ENCODE measurements at places on chromosomes 2 and 18.
A peak's percentile ranks its signal among the peaks of the same experiment; 100 is the strongest.

GRCh38 chr2:170813611-170814532, 2.8 kb upstream of the GAD1 start:
- no peak for DNase-seq

- DNase-seq, result no peak
Measured at GRCh38 chr18:7458884-7459283, 108.2 kb upstream of the PTPRM start.

- no peak for DNase-seq
Measured at GRCh38 chr2:28378679-28379584, 13.7 kb upstream of the FOSL2 start.

DNA sequence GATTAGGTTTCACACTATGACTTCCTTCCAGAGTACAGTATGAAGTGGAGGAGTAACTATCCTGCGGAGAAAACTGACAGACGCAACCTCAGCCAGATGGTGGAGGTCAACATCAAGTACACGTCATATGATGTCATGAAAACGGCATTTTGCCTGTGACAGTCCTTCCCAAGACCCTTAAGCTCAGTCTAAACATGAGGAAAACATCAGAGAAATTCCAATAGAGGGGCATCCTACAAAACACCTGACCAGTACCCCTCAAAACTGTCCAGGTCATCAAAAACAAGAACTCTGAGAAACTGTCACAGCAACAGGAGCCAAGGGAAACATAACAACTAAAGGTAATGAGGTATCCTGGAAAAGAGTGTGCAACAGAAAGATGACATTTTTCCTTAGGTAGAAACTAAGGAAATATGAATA, 1.7 kb downstream of the RNU4ATAC start:
- DNase-seq, result no peak

DNA sequence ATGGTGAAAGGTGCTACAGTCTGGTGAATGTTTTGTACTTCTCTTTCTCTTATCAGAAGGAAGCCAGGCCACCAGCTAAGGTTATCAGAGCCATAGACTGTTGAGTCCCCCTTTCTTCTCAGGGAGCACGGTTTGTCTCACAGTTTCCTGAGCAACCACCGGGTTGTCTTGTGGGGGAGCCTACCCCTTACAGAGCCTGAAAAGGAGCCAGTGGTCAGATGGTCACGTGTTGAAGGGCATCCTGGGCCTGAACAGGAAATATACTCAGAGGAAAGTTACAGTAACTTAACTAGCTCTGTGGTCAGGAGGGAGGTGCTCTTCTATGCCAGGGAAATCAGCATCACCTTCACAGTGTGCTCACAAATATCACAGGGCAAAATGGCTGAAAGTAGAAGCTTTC, 11.6 kb downstream of the CD28 start:
- DNase-seq, result peak; percentile 46

DNA sequence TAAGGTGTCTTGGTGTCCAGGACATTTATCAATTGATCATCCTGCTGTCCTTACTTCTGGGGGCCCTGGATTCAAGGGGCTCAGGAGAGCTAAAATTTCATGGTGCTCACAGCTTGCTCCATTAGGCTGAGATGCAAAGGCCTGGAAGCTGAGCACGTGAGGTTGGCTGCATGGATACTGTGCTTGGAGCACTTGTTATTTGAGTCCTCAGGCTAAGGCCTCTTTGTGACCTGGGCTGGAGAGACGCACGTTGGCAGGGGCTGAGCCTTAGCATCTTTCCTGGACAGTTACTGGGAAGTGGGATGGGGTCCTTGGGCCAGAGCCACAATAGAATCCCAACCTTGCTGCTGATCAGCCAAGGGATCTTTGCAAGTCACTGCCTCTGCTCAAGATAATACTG, 151.2 kb upstream of the HS6ST1 start:
- no peak for DNase-seq

GRCh38 chr2:215611609-215612386, 175.9 kb upstream of the FN1 start:
- no peak for DNase-seq

DNA sequence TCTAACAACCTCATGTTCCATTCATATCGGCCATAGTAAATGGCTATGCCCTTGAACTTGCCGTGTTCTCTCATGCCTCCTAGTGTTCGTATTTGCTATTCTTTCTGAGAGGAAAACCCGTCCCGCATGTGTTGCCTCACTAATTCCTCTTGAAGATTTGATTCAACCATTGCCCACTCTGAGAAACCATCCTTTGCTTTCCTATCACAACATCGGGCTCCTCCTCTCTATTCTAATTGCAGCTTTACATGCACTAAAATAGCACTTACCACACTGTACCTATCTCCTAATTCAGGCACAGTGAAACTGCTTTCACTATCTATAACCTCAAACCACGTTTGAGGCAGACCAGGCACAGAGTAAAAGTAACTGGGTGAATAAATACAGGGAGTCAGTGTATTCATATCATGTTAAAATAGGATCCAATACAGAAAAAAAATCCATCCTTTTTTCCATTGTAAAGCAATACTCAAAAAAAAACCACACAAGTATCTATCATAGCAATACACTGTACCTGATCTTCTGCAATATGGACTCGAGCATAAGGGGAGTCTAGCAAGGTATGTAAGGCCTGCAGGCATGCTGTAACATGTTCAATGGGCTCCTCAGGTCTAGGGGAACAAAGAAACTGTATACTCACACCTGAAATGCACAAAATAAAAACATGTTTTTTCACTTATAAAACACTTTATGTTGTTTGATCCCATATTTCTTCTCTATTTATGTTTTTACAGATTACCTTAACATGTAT, 39.0 kb upstream of the STRN start:
- DNase-seq, result no peak

- no peak for DNase-seq
Measured at GRCh38 chr2:148135705-148136104, 114.8 kb downstream of the MBD5 start.

- DNase-seq, result no peak
Measured at GRCh38 chr2:105323111-105323510, 6.4 kb downstream of the TGFBRAP1 start.

DNA sequence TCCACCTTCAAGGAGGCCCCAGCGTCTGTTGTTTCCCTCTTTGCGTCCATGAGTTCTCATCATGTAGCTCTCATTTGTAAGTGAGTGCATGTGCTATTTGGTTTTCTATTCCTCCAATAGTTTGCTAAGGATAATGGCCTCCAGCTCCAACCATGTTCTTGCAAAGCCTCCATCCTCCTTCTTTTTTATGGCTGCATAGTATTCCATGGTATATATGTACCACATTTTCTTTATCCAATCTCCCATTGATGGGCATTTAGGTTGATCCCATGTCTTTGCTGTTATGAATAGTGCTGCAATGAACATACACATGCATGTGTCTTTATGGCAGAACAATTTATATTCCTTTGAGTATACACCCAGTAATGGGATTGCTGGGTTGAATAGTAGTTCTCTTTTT, 73.0 kb upstream of the NFU1 start:
- no peak for DNase-seq

DNA sequence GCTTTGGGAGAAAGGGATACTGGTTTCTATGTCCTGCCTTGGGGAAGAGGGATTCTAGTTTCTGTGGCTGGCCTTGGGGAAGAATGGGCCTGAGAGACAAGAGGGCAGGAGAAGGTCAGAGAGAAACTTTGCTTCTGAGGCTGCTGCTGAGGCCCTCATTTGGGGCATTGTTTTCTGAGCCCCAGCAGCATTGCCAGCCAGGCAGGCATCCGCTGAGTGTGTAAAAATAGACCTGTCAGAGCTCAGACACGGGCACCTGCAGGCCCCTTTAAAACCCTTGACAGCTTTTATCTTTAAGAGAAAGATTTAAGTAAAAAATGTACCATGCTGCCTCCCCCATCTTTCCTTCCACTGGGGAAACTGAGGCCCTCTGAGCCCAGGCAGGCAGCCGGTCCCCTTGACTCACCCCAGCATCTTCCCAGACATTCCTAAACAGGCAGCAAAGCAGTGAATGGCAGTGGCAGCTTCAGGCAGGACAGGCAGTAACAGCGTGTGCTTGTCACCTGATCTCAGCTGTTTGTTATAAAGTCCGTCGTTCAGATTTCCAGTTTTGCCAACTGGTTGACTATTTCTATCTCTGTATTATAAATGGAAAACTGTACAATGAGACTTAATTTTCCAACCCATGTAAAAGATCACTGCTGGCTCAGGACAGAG, 27.6 kb downstream of the MLPH start:
- DNase-seq, result no peak

DNA sequence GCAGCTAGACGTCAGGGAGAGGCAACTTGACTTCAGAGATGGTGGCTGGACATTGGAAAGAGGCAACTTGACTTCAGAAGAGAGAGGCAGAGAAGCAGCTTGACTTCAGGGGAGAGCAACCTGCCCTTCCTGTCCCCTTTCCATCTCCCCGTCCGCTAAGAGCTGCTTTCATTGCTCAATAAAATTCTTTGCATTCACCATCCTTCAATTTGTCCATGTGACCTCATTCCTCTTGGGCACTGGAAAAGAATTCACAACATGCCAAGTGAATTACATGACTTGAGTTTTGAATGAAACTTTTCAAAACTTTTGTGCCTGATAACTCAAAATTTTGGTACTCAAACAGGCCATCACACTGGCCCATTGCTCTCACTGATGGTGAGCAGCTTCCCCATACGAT, 158.9 kb downstream of the DPP4 start:
- no peak for DNase-seq

DNA sequence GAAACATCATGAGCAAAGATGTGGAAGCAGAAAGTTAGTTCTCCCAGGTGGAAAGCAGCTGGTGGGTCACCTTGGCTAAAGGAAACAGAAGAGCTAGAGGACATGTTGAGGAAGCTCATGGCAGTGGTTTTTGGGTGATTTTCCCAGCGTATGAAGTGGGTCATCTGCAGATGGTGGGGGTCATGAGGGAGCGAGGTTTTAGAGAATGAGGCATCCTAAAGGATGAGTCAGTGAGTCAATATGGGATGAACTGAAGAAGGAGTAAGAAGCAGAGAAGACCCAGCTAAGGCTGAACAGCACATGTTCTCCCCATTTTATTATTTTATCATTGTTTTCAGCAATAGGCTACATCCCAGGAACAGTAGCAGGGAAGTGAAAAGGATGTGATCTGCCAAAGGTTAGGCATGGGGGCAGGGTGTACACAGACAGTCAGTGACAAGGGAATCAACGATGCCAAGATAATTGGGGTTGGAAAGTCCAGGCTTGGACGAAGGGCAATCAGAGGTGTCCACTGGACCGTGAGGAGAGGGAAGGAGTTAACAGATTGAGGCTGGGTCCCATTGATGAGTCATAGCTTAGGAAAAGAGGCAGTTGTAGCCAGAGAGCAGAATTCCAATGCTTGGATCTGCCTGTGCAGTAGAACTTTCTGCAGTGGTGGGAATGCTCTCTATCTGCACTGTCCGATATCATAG, 289.3 kb upstream of the RAB12 start:
- DNase-seq, result no peak

DNA sequence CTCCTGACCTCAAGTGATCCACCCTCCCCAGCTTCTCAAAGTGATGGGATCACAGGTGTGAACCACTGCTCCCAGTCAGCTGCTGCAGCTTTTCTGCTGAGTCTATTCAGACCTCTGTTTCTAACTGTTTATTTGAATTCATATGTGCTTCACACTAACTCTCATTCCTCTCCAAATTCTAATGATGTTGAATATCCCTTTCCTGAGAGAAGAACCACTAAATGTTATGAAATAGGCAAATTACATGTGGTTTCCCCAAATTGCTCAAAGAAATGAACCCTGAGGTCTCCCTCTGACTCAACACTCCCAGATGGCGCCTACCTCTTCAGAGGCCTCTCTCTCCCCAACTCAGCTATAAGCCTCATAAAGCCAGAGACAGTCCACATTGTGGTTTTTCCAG, 98.6 kb downstream of the IRS1 start:
- no peak for DNase-seq

DNA sequence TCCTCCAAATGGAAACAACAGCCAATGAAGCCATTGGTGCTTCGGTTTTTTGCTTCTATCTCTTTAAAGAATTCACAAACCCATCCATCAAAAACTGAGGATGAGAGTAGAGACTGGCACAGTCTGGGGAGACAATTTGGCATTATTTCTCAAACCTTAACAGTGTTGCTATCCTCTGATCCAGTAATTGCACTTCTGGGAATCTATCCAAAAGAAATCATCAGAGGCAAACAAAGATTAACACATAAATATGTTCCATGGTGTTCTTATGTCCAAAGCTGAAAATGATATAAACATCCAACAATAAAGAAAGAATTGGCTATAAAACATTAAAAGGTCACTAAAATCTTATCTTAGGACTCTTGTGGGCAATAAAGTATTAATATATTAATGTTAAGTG, 35.1 kb downstream of the REEP1 start:
- DNase-seq, result no peak

DNA sequence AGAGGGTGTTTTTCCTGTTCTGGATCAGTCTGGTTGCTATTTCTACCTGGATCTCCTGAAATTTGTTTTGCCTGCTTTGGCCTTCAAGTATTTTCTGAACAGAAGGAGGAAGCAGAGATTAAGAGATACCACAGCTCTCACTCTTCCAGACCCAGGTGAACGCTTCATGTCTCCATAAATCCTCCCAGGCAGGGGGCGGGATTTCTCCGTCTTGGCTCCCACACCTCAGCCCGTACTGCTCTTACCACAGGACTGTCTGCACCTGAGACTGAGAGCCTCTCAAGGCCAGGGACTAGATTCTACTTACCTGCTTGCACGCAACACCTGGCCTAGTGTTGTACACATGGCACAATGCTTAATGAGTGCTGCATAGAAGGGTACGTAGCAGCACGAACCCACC, 59.9 kb upstream of the LRPPRC start:
- DNase-seq, result no peak

- no peak for DNase-seq
Measured at GRCh38 chr2:38380397-38381130, 3.5 kb upstream of the ATL2 start.

DNA sequence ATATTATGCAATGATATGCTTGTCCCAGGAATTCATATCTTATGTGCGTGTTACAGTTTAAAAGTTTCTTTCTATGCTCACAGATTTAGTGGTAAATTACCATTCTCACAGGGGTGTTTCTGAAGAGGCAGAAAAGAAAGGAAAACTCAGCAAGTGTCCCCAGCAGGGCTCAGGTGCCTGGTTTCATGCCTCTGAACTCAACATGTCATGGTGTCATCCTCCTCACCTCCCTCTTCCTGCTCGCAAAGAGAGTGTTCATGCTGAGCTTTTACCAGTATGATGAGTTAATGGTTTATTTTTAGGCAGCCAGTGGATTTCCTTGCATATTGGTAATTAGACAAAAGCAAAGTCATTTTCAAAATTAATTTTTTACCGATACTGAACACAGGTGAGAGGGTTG, 492.9 kb upstream of the ZEB2 start:
- DNase-seq, result no peak

DNA sequence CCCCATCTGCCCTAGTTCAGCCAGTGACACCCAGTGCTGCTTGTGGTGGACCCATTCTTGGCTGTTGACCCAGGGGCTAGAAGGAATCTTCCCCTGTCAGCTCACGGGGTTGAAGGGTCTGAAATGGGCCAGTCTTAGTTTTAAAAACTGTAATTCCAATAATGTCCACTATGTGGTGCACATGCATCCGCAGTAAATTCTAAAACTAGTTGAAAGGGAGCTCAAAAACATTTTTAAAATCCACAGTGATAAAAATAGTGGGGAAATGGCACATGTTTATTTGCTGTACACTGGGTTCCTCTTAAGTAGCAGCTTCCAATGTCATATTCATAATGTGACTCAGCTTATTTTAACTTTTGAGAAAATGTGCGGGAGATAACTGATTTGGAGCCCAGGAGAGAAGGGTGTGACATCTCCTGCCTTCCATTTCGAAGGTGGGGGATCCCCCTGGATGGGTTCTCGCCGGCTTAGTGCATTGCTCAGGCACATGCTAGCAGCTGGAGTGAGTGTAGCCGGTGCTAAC, 32.8 kb downstream of the GRHL1 start:
- DNase-seq, result no peak
